ENCODE measurements at places on chromosomes 1 and 21.

DNA sequence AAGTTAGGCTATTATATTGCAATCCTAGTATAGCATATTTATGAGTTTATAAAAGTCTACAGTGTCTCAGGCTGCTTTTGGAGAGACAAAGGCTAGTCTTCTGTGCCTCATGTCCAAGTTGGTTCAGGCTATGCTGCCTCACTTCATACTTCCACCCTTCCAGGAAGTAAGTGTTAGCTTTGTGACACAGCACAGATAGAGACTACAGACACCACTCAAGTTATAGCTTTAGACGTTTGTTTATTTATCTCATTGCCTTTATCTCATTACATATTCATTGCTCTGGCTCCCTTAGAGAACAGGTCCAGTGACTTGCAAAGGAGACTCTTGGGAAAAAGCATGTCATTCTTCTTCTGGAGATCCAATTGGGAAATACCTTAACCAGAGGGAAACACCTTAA lies 22.6 kb upstream of the GBP4 start:
- DNase-seq = no peak

GRCh38 chr1:53688381-53689102 lies 50.4 kb downstream of the GLIS1 start:
- DNase-seq = no peak

DNA sequence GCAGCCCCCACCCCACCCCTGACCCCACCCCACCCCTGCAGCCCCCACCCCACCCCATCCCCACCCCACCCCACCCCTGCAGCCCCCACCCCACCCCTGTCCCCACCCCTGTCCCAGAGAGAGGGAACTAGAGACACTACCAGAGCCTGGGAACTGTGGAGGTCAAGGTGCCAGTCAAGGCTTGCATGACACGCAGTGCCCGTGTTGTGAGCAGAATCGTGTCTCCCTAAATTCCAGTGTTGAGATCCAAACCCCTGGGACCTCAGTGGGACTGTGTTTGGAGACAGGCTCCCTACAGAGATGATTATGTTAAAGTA lies 18.4 kb upstream of the SUMO3 start:
- no peak for DNase-seq

- no peak for DNase-seq
These were observed 159.1 kb downstream of the NFIA start for GRCh38 chr1:61241411-61241838.

DNA sequence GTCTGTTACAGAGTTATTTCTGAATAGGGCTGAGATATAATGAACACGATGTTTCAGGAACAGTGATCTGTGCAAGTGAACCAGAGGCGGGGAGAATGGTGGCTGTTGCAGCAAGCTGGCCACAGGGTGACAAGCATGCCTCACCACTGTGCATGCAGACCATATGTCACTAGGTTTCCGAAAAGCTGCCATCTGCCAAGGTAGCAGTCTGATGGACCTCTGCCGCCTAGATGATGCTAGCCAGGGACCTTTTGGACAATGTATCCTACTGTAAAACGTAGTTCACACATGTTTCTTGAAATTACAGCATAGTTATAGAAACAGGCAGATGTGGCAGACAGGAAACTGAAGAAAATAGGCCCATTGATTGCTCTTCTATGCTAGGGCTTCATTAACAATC lies 204.2 kb upstream of the RRP15 start:
- no peak for DNase-seq

DNA sequence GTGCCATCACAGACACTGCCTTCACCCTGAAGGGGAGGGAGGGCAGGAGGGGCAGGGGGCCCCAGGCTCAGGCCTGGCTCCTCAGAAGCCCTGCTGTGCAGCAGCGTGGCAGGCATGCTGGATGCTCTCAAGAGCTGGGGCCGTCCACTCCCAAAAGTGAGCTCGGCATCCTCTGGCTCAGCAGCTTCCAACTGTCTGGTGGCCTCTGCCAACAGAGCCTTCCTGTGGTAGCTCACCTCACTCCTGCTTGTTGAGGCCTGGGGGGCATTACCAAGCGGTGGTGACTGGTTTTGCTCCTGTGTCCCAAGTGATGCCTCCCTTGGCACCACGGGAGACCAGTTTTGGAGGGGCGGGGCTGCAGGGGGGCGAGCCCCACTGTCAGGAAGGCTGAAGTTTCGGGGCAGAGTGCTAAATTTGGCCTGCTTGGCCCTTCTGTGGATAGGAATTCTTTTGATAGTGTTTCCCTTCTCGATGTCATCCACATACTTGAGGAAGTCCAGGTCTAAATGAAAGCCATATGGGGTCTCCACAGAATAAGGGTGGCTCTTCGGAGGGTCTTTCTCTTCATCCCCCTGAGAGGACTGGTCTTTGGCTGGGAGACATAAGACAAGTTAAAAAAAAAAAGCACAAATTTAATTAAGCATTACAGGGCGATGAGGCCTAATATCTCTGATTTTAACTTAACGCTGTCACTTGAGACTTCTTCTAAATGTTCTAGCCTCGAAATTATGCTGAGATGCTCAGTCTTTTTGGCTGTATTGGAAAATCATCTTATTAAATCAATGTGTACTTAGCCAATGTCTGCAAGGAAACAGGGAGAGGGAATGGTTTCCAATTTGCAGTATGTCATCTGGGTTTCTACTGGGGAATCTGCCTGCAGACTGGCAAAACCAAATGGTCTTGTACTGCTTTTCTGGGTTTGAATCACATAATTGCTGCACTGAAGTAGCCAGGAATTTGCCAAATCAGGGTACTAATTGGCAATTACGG lies 44.4 kb downstream of the KANK4 start:
- no peak for DNase-seq

GRCh38 chr1:119160866-119161265 lies 20.4 kb upstream of the WARS2 start:
- DNase-seq = no peak

DNA sequence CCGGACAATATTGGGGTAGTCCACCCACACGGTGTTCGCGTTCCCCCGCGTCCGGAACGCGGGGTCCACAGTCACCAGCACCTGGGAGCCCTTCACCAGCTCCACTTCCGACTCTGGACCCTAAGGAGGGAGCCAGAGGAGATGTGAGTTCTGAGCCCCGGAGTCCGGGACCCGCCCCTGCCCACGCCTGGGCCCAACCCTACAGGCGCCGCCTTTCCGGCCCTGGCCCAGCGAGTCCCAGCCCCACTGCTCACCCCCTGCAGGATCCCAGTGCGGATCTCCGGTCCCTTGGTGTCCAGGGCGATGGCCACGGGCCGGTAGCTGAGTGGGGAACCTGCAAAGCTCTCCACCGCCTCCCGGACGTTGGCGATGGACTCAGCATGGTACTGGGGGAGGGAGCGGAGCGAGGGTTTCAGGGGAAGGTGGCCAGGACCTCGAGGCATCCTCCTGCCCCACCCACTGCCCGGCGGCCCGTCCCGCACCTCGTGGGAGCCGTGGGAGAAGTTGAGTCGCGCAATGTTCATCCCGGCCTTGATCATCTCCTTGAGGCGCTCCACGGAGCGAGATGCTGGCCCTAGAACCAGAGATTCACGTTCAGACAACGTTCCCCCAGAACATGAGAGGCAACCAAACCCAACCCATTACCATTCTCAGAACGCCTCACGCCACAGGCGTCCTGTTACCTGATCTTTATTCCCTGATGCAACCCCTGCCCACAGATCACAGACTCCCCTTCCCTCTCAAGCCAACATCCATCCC lies 5.9 kb downstream of the PKLR start:
- DNase-seq = no peak

DNA sequence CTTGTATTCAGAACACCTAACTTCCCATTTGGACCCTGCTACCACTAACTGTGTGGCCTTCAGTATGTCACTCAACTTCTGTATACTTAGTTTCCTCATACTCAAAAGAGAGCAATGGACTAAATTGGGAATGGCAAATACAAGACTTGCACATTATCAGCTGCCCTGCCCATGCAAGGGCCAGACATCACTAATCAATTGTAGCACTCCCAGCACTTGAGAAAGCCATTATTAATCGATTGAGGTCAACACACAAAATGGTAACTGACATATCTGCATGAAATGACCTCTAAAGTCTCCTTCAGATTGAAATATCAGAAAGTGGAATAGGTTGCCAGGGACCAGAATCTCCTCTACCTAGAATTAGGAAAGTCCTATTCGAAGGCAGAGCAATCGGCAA lies 59.2 kb downstream of the MT1HL1 start:
- no peak for DNase-seq

DNA sequence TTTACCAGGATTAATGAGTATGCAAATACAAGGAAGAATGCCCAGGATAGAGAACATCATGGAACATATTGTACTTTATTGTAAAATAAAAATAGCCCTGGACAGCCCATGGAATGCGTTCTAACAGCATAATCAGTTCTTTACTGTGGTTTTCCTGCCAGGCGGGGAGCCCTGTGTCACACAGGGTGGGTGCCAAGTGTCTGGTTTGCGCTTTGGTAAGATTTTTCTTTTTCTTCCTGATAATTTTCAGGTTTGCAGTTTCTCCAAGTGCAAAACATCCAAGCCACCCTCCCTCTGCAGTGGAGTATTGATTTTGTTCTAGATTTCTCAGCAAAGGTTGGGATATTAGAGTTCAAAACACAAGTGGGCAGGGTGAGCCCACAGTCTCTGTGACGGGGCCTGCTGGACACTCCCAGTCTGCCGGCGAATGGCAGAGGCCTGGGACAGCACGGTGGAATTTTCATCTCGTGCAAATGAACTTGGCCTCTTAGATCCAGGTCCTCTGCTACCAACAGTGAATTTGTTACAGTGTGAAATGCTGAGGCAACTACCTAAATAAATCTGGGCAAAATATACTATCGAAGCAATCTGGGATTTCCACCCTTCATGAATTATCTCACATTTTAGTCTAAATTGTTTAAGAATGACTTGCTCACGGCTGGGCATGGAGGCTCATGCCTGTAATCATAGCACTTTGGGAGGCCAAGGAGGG lies 15.6 kb upstream of the KCNJ15 start:
- no peak for DNase-seq

- no peak for DNase-seq
These were observed 44.9 kb downstream of the CAPN9 start for GRCh38 chr1:230791986-230792564.

GRCh38 chr1:41537251-41537650 lies 52.8 kb upstream of the EDN2 start:
- no peak for DNase-seq

GRCh38 chr1:231522038-231522437 lies 6.4 kb upstream of the TSNAX start:
- DNase-seq = no peak

DNA sequence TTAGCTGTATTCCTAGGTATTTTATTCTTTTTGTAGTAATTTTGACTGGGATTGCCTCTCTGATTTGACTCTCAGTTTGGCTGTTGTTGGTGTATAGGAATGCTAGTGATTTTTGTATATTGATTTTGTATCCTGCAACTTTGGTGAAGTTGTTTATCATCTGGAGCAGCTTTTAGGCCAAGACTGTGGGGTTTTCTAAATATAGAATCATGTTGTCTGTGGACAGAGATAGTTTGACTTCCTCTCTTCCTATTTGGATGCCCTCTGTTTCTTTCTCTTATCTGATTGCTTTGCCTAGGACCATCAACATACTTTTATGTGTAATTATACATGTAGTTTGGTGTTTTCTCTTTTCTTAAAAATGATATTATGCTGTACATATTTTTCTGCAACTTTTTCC lies 27.2 kb downstream of the CD46 start:
- DNase-seq = no peak

DNA sequence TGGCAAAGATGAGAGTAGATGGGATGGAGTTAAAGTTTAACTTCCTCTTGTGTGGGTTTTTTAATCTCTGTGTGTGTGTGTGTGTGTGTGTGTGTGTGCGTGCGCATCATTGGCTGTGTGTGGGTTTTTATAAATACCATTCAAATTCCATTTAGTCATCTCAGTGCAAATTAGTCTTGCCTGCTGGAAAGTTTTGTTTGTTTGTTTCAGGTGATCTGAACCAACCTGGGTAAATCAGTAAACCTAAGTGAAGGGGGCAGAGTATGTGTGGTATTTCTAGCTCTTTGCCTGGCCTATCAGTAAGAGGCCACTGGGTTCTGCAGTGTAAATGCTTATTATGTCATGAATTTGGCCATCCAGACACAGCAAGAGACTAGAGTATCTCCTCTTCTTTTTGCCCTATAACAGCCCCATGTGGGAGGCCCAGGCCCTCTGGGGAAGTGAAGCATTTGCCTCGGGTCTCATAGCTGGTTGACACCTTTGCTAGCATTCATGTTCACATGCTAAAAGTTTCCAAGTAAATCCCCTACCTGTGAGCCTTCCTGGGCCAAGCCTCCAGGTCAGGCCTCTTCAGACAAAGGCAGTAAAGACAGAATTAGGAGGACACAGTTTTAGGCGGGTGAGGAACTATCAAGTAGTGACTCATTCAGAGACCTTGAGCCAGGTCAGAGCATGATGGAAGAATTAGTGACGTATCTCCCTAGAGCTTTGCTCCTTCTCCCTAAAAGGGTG lies 14.7 kb downstream of the INTS3 start:
- no peak for DNase-seq

- no peak for DNase-seq
These were observed 137.8 kb downstream of the PTPRC start for GRCh38 chr1:198776602-198777029.

DNA sequence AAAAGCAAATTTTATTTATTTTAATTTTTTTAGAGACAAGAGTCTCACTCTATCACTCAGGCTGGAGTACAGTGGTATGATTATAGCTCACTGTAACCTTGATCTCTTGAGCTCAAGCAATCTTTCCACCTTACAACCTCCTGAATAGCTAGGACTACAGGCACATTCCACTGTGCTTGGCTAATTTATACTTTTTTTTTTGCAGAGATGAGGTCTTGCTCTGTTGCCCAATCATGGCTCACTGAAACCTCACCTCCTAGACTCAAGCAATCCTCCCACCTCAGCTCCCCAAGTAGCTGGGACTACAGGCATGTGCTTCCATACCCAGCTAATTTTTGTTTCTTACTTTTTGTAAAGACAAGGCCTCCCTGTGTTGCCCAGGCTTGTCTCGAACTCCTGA lies 49.5 kb downstream of the DR1 start:
- DNase-seq = no peak

- no peak for DNase-seq
These were observed 174.8 kb downstream of the TOMM20 start for GRCh38 chr1:234953655-234954405.

GRCh38 chr1:24102961-24103360 lies 9.0 kb downstream of the MYOM3 start:
- DNase-seq = no peak

DNA sequence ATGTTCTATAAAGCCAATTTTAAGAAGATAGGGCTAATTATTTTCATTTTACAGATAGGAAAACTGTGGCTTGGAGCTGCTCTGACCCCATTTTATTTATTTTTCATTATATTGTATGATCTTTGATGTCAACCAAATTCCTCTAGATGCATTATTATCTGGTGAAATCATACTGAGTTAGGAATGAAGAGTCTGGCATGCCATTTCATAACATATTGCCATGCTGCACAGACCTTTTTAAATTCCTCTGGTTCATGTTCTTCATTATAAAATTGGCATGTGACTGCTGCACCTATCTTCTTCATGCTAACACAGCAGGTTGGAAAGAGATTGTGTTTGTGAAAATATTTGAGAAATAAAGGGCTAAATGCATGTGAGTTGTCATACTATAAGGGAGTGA lies 12.7 kb downstream of the PRRX1 start:
- no peak for DNase-seq

- DNase-seq = no peak
These were observed 277.0 kb upstream of the BRINP3 start for GRCh38 chr1:190754666-190755065.

Data from GM18507 (cell line).